ENCODE measurements at places on chromosomes 6 and 20.

DNA sequence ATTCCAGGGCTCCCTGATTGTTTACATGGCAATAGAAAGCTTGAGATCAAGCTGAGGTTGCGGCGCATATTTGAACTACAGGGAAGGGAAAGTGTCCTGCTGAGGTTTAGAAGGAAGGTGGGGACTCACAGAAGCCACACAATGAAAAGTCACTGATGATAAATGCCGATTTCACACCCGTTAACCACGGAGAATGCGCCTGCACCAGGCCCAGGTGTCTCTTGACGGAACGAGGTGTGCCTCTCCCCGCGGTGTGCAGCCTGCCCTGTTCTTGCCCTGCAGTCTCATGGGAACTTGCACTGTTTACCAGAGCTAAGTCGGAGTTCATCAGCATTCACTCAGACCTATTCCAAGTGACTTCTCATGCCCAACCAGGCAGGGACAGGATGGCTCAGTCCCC is 90.3 kb downstream of the LY86 start:
- no peak for DNase-seq

- DNase-seq: no peak
Measured at GRCh38 chr20:46799781-46800408, 90.4 kb downstream of the SLC2A10 start.

- no peak for DNase-seq
Measured at GRCh38 chr6:45850378-45851033, 165.2 kb downstream of the CLIC5 start.

DNA sequence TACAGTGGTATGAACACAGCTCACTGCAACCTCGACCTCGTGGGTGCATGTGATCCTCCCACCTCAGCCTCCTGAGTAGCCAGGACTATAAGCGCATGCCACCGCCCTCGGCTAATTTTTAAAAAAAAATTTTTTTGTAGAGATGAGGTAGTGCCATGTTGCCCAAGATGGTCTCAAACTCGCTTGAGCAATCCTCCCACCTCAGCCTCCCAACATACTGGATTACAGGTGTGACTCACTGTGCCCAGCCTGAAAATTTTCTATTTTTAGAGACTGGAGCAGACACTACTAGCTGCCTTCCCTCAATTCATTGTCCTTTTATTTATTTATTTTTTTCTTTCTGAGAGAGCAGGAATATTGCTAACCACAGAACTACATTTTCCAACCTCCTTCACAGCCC is 20.3 kb upstream of the GTF3C6 start:
- DNase-seq: no peak
